GM12892 (cell line): ENCODE measurements at places on chromosomes 5 and 9.

DNA sequence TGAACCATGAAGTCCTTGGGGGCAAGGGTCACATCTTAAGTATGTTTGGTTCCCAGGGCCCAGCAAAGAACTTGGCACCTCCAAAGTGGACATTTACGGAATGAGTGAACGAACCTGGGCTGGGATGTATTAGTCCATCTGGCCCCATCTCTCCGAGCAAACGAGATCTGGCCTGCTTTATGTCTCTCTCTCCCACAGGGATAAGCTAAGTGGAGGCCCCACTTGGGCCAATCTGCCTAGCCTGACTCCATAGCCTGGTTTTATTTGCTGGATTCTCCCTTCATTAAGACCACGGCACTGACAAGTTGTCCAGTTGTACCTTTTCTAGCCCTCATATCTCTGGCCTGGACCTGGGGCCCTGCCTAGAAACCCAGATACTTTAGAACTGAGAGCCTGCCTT lies 2.1 kb downstream of the TTLL11 start:
- DNase-seq, result no peak

GRCh38 chr5:6424700-6425099 lies 24.0 kb upstream of the UBE2QL1 start:
- no peak for DNase-seq

- DNase-seq, result no peak
Observed at GRCh38 chr9:136206602-136207275, 1.8 kb upstream of the LHX3 start.

GRCh38 chr5:2914981-2915484 lies 163.6 kb upstream of the IRX2 start:
- DNase-seq, result no peak

GRCh38 chr5:108320231-108320630 lies 61.7 kb downstream of the FBXL17 start:
- DNase-seq, result no peak

GRCh38 chr9:101514071-101514470 lies 19.6 kb upstream of the RNF20 start:
- no peak for DNase-seq
